ENCODE measurements at places on chromosomes 12 and 14. TPM values are rescaled to one million over a fixed set of nuclear protein-coding genes. Genes with fewer than 3 reads are reported as not detected.

DNA sequence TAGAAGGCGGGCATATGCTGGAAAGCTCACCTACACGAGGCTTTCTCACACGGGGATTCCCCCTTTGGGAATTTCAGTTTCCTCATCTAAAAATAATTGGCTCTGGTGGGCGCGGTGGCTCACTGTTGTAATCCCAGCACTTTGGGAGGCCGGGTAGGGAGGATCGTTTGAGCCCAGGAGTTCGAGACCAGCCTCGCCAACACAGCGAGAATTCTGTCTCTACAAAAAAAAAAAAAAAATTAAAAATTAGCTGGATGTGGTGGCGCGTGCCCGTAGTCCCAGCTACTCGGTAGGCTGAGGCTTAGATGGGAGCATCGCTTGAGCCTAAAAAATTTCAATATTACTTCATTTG, 400 bp upstream of the NDUFA12 start:
- H3K4me3 ChIP-seq, result peak overlapping the region; percentile 86
- H3K4me1 ChIP-seq, result no peaks in the 10 kb centered on the region
- peaks cover 4% of the 10 kb centered on the region for H3K36me3 ChIP-seq
- no peak for DNase-seq
- peak overlapping the region; percentile 81 for H3K27ac ChIP-seq
- H3K27me3 ChIP-seq, result no peaks in the 10 kb centered on the region

DNA sequence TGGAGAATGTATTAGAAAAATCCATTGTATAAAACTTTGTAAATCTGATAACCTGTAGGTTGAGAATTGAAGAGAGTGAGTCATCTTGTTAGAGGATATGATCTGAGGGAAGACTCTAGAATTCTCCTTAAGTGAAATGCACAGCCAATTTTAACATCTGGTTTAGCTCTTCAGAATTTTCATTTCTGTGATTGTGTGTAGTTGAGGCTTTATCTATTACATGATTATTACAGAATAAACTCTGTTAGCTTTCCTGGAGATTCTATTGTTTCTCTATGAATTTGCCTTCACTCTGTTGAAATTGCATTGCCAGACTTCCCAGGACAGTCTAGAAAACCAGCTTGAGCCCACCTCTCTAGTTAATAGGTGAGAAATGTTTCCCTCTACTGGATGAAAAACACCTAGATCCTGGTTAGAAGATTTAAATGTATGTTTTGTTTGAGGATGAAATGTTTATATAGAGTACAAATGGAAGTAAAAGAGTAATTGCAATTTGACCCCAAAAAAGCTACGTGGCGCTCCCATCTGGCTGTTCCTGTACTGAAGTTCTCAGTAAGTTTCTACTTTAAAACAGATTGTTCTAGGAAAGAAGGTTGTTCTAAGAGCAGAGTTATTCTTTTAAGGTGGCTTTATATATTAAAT, 2.9 kb downstream of the NUDT4 start:
- peak overlapping the region; percentile 100 for H3K4me3 ChIP-seq
- H3K36me3 ChIP-seq, result no peaks in the 10 kb centered on the region
- peak overlapping the region; percentile 95 for H3K27ac ChIP-seq
- DNase-seq, result peak; percentile 64

The NEDD8 gene
- 161 TPM for total RNA-seq

The JPH4 gene
- not detected for total RNA-seq

DNA sequence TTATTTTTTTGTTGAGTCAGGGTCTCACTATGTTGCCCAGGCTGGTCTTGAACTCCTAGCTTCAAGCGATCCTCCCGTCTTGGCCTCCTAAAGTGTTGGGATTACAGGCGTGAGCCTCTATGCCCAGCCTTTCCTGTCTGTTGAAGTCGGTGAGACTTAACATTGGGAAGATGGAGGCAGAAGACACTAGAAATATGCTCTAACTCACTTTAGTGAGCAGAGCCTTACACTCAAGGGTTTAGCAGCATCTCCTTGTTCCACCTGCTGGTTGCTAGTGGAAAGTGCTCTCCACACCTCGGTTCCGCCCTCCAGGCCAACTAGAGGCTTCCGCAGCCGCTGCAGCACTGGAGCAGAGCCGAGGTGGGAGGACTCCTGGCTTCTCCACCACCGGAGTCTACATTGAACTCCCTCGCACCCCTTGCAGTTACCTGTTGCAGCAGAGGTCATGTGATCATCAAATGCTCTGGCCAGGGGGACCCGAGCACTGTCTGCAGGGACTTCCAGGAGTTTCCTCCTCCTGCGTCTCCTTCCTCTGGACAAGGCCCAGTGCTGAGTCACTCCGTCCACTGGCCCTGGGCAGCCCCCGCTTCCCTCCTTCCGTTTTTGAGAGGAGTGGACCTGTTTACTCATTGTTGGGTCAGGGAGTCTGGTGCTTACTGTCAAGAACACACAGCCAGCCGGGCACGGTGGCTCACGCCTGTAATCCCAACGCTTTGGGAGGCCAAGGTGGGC, 9.4 kb upstream of the HVCN1 start:
- no peaks in the 10 kb centered on the region for H3K27me3 ChIP-seq
- H3K27ac ChIP-seq, result no peak overlapping the region
- peak; percentile 90 for DNase-seq

GRCh38 chr12:124030510-124030909, 57.5 kb downstream of the ZNF664 start:
- no peaks in the 10 kb centered on the region for H3K27me3 ChIP-seq
- peaks cover 34% of the 10 kb centered on the region for H3K4me1 ChIP-seq
- peak overlapping the region; percentile 47 for H3K4me3 ChIP-seq

All from GM23248 (cell line).